ENCODE measurements at places on chromosomes 2 and 18. TPM values are rescaled to one million over a fixed set of nuclear protein-coding genes. Genes with fewer than 3 reads are reported as not detected.
A peak's percentile ranks its signal among the peaks of the same experiment; 100 is the strongest.

- DNase-seq, result peak; percentile 87
Measured at GRCh38 chr2:178241844-178242551, 47.7 kb downstream of the OSBPL6 start.

The ATOH8 gene
- 0.04 TPM for total RNA-seq

The ILKAP gene
- total RNA-seq, result 28.7 TPM

GRCh38 chr2:29628108-29628745 is 293.2 kb downstream of the ALK start:
- DNase-seq, result peak; percentile 83
